ENCODE measurements at places on chromosomes 6 and 20. TPM values are rescaled to one million over a fixed set of nuclear protein-coding genes. Genes with fewer than 3 reads are reported as not detected.

The PLTP gene
- total RNA-seq: 137 TPM

The DAAM2 gene
- 0.27 TPM for total RNA-seq

The B3GAT2 gene
- 0.42 TPM for total RNA-seq

The SLC25A27 gene
- total RNA-seq: 10.3 TPM

The PTK6 gene
- total RNA-seq: 0.22 TPM

The SLCO4A1 gene
- 1.6 TPM for total RNA-seq

The PREX1 gene
- 77.1 TPM for total RNA-seq

The PTGIS gene
- 14.8 TPM for total RNA-seq

The TP53TG5 gene
- 1.1 TPM for total RNA-seq

The SLC17A2 gene
- total RNA-seq: not detected
